ENCODE measurements at places on chromosomes 2 and 18.
A peak's percentile ranks its signal among the peaks of the same experiment; 100 is the strongest.

GRCh38 chr18:6885992-6886796, 156.7 kb downstream of the ARHGAP28 start:
- DNase-seq, result peak; percentile 48

GRCh38 chr2:237012577-237013267, 73.0 kb upstream of the COPS8 start:
- DNase-seq, result no peak

DNA sequence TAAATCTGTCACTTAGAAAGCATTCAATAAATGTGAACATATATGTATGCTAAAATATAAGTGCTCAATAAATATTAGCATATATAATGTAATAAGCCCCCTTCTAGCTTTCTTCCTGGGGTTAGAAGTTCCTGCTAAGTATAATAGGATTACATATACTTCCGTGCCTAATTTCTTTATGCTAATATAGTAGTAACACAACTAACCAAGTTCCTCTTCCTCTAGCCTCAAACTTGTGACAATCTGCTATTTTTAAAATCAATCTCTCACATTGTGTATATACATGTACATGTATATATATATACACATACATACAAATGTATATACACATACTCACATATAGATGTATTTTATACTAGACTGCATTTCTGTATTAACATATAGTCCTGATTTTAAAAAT, 32.2 kb downstream of the TLK1 start:
- DNase-seq, result no peak

GRCh38 chr18:51278045-51278649, 80.7 kb upstream of the MEX3C start:
- DNase-seq, result peak; percentile 55

GRCh38 chr2:72743481-72743880, 82.4 kb downstream of the EXOC6B start:
- DNase-seq, result no peak

DNA sequence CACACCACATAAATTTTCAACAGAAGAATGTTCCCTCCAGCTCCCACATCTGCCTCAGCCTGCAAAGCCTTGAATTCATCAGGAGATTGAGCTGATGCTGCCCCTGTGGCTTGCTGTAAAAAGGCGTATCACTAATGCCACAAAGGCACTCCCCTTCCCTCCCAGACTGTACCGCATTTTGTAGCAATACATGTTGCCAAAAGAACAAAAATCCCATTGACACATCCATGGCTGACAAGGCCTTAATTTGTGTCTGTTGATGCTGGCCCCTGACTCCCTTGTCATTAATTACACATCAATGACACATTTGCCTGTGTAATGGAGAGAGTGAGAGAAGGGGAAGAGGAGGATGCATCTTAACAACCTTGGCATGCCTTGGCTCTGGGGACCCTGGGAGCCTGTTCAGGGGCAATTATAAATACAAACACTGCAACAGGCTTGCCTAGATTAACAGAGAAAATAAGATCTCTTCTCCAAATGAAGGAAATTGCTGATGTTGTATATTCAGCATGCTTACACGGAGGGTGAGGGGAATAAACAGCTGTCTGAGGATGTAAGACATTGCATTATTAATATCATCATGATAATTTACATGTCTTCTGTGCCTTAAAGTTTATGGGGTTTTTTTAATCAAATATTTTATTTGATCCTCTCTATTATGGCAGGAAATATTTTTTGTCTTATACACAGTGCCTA, 264.0 kb downstream of the SUCLG1 start:
- DNase-seq, result no peak

DNA sequence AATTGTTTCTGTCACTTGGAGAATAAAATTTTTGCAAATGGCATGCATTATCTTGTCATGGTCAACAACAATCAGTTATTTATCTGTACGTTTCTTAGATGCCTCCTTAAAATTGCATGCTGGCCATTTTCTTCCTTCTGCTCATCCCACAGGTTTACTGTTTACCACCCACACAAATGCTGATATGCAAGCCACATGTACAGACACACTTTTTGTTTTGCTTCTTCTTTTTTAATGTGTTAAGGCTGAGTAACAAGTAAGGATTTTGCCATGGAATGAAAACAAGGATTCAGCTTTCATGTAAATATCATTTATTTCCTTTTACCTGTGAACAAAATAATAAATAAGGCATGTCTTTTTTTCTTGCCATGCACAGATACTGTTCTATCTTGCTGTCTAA, 1077.1 kb upstream of the ZEB2 start:
- DNase-seq, result no peak

GRCh38 chr2:172555272-172555521, 693 bp upstream of the PDK1 start:
- DNase-seq, result no peak

DNA sequence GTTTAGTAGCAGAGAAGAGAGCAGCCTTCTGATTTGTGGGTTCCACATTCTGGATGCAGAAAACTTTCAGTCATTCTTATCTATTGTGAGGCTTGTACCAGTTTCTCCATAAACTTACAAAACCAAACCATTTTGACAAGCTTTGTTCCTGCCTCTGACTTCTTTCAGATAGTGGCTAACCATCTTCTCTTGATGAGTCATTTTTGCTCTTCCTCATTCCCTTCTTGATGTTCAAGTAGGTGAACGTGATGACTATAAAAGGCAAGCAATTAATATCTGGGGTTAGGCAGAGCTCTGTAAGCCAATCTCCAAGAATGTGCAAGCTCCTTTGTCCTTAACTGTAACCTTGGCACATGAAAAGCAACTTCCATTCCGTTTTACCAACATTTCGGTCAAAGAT, 2083.1 kb upstream of the PIK3C3 start:
- DNase-seq, result peak; percentile 12

GRCh38 chr2:72011370-72011689, 136.3 kb downstream of the CYP26B1 start:
- DNase-seq, result no peak

GRCh38 chr2:72673279-72673678, 152.6 kb downstream of the EXOC6B start:
- DNase-seq, result no peak

- no peak for DNase-seq
Measured at GRCh38 chr2:197704434-197705120, 592 bp upstream of the MARS2 start.

DNA sequence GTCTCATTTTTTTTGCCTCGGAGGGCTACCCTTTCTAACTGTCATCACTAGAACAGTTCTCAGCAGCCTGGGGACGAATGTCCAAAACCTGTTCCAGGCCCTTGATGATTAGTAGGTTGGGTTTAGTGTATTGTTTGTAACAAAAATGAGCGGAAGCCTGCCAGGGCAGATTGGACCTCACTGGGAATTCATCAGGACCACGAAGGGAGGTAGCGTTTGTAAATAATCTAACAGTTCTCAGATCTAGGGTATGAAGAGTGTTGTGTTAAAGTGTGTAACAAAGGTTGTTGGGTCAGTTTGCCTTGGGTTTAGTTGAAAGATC, 799 bp downstream of the CEP68 start:
- DNase-seq, result no peak

- no peak for DNase-seq
Measured at GRCh38 chr2:240626531-240627300, 1.4 kb downstream of the GPR35 start.

DNA sequence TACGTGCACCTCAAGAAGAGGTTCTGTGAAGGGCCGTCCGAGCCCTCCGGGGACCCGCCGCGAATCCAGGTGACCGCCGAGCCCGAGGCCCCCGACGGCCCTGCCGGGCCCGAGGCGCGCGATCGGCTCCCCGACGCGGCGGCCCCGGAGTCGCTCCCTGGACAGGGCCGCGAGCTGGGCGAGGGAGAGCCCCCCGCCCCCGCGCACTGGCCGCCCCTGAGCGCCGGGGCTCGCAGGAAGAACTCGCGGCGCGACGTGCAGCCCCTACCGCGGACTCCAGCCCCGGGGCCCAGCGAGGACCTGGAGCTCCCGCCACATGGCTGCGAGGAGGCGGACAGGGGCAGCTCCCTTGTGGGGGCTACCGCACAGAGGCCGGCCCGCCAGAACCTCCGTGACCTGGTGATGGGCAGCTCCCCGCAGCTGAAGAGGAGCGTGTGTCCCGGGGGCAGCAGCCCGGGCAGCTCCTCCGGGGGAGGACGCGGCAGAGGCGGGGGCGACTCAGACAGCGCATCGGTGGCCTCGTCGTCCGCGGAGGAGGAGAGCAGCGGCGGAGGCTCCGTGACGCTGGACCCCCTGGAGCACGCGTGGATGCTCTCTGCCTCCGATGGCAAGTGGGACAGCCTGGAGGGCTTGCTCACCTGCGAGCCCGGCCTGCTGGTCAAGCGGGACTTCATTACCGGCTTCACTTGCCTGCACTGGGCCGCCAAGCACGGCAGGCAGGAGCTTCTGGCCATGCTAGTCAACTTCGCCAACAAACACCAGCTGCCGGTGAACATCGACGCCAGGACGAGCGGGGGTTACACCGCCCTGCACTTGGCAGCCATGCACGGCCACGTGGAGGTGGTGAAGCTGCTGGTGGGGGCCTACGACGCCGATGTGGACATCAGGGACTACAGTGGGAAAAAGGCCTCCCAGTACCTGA, 812 bp downstream of the SOWAHC start:
- no peak for DNase-seq

DNA sequence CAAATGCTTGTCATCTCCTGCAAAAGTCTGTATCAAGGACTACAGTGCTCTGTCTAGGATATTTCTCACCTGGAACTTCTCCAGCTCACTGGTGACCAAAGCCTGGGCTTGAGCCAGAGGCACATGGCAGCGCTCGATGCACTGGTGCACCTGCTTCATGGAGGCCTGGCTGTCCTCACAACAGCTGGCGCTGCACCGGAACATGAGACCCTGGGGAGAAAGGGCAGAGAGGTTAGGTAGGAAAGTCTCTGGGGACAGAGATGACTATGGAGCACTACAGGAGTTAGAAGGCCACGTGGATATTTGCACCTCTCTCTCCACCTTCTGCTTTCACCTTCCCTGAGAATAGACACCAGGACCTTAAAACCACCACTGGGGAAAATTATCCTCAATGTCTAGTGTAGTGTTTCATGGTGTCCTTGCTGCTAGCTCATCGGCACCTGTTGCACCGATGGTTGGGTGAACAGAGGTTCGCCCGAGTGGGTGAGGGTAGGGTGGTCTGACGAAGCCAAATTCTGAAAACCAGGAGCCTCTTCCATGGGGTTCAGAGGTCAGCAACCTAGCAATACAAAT, 1.0 kb downstream of the FAM136A start:
- DNase-seq, result no peak

GRCh38 chr18:32761231-32761630, 11.6 kb downstream of the KLHL14 start:
- no peak for DNase-seq

GRCh38 chr2:140273958-140274357, 1493.8 kb upstream of the NXPH2 start:
- no peak for DNase-seq

- peak; percentile 64 for DNase-seq
Measured at GRCh38 chr2:69741229-69741574, 732 bp upstream of the ANXA4 start.

DNA sequence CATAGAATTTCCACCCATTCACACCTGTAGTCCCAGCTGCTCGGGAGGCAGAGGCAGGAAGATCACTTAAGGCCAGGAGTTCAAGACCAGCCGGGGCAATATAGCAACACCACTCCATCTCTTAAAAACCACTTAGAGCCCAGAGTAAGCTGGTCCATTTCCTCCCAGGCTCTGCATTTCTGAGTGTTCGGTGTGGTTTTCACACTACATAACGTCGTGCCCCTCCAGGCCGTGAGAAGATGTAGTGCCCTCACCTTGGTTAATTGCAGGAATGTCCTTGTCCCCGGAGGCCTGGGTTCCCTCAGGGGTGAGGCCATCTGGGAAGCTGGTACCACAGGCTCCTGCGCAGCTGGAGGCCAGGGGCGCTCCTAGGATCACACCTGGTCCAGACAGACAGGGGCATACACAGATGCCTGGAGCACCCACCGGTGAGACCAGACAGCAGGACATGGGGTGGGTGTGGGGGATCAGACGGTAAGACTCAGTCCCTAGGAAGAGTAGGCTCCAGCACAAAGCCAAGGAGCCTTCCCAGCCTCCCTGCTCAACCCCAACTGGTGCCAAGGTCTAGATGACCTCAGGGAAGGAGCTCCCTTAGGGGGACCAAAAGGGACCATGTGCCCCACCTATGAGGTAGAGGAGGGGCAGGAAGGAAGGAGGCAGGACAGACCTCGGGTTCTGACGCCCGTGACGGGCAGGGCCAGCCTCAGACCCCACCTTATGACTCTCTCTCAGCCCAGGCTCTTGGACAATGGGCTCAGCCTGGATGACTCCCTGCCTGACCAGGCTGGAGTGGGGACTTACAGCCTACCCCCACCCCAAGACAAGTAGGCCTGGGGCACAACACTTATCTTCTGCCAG, 752 bp downstream of the ASTL start:
- no peak for DNase-seq

GRCh38 chr2:68237404-68237803, 14.9 kb downstream of the PPP3R1 start:
- no peak for DNase-seq

GRCh38 chr2:191439481-191439880, 194.3 kb downstream of the MYO1B start:
- DNase-seq, result no peak

- DNase-seq, result no peak
Measured at GRCh38 chr2:157509744-157510143, 65.9 kb upstream of the CYTIP start.

GRCh38 chr2:200770847-200771246, 40.9 kb upstream of the BZW1 start:
- no peak for DNase-seq

GRCh38 chr2:74585406-74586185, 31.1 kb downstream of the DOK1 start:
- DNase-seq, result peak; percentile 56

DNA sequence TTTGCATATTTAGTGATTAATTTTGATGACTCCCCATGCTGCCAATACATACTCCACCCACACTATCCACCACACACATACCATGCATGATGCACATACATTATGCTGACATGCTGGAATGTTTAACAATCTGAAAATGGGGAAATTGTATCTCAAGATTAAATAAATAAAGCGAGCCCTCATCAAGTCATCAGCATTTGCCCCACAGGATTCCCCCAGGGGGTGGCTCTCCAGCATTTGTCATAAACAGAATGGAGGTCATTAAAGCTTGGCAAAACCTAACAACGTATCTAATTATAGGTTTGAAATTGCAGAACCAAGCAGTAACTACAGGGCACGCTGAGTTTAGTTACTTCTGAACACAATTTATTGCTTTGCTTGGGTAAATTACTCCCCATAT, 141.2 kb upstream of the TACR1 start:
- no peak for DNase-seq

- no peak for DNase-seq
Measured at GRCh38 chr2:105773568-105773967, 28.9 kb downstream of the NCK2 start.

- DNase-seq, result no peak
Measured at GRCh38 chr2:157304811-157305722, 20.6 kb downstream of the ERMN start.

- DNase-seq, result no peak
Measured at GRCh38 chr18:32445846-32446245, 24.8 kb downstream of the GAREM1 start.

- DNase-seq, result peak; percentile 61
Measured at GRCh38 chr18:12236934-12237832, 17.0 kb upstream of the CIDEA start.

Data from hematopoietic multipotent progenitor cell treated with erythropoietin and hydrocortisone succinate and interleukin-3 and kit ligand, for 8 days (in vitro differentiated cells).